ENCODE measurements at places on chromosomes 3 and 15.

GRCh38 chr3:124088801-124089200, 96.9 kb upstream of the ROPN1 start:
- DNase-seq: no peak

DNA sequence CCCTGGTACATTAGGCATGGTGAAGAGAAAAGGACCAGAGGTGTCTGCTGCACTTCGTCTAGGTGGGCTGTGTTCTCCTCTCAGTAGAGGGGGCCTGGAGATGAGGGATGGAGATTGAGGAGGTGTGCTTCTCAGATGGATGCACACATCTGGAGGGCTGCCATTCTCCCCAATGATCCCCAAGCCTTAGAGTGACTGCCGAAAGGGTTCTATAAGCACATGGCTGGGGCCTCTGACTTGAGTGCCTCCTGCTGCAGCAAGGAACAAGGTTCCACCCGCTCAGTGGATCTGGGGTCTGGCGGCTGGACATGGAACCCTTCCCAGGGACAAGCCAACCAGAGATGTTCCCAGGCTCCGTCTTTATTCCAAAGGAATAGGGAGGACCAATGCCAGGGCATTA, 66.8 kb downstream of the CPN2 start:
- no peak for DNase-seq

DNA sequence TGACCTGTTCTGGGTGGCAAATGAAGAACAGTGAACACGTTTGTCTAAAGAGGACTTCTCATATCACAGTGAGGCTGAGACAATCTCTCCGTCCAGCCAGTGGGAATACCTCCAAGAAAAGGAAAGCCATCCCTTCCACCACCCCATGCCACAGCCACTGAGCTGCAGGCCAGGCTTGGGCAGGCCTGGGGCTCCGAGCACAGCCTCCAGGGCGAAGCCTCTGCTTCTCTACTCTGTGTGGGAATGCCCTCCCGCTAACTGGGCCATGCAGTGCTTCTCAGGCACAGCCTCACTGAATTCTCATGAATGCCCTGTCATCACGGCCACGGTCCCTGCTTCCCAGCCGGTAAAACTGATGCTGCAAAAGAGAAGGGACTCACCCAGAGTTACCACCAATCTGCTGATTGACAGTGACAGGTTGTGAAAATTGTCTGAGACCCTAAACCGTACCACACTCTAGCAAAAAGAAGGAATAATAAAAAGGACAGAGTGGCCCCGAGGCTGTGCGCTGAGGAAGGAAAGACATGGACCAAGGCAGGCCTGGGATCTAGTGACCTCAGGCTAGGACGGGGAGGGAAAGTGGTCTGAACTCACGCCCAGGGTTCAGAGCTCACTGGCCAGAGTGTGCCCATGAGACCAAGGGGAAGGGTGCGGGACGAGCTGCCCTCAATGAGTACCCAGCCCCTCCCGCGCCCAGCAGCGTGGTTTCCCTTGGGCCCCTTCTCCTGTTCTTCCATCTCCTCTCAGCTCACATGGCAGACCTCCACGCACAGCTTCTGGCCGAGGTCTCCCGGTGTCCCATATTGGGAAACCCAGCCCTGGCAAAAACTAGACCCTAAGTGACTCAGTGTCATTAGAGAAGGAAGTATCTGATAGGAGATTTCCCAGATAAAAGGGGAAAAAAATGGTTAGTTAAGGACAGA, 52.8 kb downstream of the DHX30 start:
- no peak for DNase-seq

DNA sequence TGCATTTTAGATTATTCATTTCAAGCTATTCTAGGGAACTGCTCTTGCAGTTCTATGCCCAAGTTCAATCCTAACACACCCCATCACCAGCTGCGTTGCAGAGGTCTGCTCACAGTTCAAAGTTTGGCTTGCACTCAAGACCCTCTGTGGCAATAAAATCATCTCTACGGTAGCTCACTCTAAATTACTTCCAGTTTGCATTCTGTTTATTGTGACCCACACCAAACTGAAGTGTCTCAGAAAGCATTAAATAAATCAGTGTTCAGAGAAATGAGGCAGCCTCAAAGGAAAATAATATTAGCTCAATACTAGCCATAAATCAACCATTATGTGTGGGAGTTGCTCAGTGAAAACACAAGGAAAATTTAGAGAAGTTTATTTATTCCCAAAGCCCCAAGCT, 250.3 kb downstream of the MAGI1 start:
- no peak for DNase-seq

DNA sequence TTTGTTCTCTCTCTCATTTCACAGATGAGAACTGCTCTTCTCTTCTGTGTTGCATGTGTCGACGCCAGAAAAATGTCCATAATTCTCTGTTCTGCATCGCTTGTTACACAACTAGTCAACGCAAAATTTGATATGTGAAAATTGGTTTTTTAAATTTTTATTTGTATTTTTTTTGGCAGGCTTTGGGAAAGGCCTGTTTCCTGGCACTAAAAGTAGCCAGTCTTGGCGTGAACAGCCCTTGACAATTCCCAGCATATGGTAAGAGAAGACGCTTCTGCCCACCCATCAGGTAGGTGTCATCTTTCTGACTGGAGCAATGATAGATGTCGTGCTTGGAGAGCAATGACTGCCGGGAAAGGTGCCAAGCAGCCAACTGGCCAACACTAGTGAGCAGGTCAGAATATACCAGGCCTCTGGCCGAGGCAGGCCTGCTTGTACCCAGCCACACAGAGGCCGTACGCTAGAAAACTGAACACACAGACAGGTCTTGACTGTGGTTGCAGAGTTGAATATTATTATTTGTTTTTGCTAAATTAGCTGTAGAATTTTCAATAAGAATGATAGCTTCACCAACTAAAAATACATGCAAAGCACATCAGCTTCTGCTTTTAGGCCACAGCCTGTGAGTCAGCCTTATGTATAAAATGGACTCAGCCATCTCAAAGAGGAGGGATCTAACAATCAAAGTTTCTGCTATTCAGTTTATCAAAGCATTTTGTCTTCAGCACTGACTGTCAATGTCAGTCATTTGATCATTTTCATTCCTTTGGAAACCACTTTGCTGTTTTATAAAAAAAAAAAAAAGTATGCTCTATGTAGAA, 837.5 kb downstream of the MCTP2 start:
- no peak for DNase-seq

Measured in effector memory CD8-positive, alpha-beta T cell (primary cell).